ENCODE measurements at places on chromosomes 5 and 9.

GRCh38 chr9:118644066-118644465 lies 725.2 kb downstream of the BRINP1 start:
- DNase-seq = no peak

DNA sequence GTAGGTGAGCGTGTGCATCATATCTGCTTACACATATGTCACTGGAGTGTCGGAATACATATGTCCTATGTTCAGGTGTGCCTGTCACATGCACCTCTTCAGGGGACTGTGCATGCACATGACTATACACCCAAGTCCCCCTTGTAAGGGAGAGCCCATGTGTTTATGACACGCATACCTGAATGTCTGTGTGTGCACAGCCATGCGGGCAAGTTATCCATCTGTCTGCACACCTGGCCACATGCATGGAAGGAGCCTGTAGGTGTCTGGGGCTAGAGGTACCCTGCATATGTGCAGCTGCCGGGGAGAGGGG lies 622 bp upstream of the RGS14 start:
- DNase-seq = no peak

- no peak for DNase-seq
Measured at GRCh38 chr9:131727184-131727759, 12.6 kb downstream of the RAPGEF1 start.

DNA sequence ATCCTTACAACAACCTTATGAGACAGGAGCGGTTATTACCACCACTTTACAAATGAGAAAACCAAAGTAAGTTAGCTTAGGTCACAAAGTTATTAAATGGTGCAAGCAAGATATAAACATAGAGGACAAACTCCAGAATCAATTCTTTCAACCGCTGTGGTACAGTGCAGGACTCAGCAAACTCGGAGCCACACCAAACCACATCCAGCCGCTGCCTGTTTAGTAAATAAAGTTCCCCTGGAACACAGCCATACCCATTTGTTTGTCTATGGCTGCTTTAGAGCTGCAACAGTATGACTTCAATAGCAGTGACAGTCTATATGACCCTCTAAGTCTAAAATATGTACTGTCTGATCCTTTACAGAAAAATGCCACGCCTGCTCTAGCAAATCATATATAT lies 1567.2 kb upstream of the WWC1 start:
- DNase-seq = no peak

- DNase-seq = no peak
Measured at GRCh38 chr9:114006931-114007691, 71.0 kb downstream of the AMBP start.

DNA sequence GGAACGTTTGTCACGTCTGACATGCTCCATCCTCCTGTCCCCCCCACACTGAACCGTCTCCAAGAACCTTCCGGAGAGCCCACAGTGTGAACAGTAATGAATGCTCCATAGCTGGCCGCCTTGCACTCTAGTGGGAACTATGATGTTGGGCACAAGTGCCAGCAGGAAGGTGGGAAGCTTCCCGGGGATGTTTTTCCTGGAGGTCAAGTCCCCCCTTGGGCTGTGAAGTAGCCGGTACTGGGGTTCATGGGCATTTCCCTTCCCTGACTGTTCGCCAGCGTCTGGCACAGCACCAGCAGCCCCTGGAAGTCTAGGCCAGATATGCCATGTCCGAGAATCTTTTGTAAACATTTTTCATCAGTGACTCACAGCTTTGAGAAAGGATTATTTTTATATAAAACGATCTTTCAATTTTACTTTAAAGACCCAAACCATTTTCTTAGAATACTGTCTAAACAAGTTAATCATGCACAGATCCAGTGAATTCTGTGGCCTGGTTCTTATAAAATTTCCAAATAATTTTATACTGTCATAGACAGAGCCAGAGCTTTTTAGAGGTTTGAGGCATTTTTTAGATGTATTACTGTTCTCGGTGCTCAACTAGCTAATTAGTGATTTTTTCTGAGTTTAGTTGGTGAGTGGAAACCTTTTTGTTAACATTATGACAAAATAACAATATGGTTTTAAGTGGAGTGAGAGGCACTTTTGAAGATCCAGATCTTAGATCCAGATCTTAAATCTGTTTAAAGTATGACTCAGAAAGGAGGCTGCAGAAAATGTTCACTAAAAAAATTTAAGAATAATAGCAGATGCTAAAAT lies 11.6 kb downstream of the ABL1 start:
- DNase-seq = peak; percentile 34

- no peak for DNase-seq
Measured at GRCh38 chr5:21398511-21398910, 1410.5 kb upstream of the CDH18 start.

- DNase-seq = no peak
Measured at GRCh38 chr9:68794898-68795297, 89.9 kb downstream of the PIP5K1B start.

- no peak for DNase-seq
Measured at GRCh38 chr9:81669866-81670265, 19.5 kb downstream of the TLE1 start.

GRCh38 chr5:98349251-98349989 lies 424.0 kb upstream of the RGMB start:
- no peak for DNase-seq

DNA sequence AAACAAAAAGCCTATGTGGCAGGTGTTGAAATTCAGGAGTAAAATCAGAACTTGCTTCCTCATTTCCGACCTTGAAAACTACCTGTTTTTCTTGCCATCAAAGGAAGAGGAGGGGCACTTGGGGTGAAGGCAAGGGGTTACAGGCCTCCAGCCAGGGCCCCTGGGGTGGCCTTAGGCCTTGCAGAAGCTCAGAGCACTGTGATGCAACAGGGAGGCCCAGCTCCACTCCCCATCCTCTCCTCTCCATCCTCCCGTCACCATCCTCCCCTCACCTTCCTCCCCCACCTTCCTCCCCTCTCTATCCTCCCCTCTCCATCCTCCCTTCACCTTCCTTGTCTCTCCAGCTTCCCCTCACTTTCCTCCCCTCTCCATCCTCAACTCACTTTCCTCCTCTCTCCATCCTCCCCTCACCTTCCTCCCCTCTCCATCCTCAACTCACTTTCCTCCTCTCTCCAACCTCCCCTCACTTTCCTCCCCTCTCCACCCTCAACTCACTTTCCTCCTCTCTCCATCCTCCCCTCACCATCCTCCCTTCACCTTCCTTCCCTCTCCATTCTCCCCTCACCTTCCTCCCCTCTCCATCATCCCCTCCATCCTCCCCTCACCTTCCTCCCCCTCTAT lies 111.6 kb downstream of the WNK2 start:
- DNase-seq = no peak

- no peak for DNase-seq
Measured at GRCh38 chr9:38207247-38207778, 138.3 kb upstream of the SHB start.

DNA sequence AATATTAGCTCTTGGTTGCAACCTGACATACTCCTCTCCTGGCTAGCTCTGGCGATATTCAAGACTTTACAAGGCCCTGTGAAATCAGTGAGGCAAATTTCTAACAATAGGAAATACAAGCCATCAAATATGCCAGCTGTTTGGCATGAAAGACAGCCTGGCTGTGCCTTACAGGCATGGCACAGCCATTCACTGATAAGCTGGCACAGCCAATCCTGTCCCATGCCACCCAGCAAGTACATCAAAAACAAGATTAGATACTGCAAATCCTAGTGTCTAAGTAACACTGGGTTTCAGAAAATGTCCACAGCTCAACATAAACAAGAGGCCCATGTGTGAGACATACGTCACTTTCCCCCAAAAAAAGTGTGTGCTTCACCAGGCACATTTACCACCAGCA lies 1045.8 kb upstream of the DMAC1 start:
- no peak for DNase-seq

DNA sequence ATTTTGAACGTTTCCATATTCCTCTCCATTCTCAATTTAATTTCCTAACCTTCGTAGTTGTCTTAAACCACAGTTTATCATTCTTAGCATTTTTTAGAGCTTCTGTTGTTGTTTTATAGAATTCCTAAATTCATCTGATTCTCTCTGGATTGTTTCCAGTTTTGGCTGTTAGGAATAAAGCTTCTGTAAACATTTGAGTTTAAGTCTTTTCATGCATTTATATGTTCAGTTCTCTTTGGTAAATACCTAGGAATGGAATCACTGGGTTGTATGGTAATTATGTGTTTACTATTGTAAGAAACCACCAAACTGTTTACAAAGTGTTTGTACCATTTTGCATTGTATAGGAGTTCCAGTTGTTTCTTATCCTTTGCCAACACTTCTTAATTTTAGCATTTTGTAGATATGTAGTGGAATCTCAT lies 29.7 kb downstream of the GPR21 start:
- no peak for DNase-seq

- DNase-seq = no peak
Measured at GRCh38 chr9:135716045-135716444, 14.1 kb downstream of the KCNT1 start.

DNA sequence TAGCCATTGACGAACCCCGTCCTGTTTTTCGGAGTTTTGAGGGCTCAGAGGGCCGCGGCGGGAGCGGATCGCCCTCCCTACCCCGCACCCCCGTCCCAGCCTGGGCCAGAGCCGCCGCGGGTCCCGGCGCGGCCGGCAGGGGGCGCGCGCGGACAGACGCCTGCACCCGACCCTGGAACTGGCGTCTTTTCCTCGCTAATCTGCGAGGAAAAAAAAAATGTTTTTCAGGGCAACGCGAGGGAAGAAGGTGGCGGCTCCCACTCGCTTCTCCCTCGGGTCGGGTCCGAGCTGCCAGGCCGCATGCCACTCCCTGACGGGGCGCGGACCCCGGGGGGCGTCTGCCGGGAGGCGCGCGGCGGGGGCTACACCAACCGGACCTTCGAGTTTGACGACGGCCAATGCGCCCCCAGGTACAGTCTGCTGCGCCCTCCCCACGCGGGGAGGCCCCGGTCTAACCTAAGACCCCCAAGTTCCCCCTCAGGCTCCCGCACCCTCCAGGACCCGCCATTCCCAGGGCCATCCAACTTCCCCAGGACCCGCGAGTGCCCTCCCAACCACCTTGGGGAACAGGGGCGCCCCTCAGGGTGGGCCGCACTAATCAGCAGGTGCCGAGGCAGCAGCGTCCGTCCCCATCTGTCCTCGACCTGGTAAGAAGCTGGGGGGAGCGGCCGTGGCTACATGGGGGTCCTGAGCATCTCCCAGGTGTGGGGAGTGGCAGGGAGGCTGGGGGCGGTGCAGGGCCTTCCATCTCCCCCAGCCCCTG lies at the start of gene KCNT1:
KCNT1 (plus strand) TSS at position 227 of the 763 bp plus-strand sequence; CDS start at position 301, 74 bp downstream.
- DNase-seq = no peak

DNA sequence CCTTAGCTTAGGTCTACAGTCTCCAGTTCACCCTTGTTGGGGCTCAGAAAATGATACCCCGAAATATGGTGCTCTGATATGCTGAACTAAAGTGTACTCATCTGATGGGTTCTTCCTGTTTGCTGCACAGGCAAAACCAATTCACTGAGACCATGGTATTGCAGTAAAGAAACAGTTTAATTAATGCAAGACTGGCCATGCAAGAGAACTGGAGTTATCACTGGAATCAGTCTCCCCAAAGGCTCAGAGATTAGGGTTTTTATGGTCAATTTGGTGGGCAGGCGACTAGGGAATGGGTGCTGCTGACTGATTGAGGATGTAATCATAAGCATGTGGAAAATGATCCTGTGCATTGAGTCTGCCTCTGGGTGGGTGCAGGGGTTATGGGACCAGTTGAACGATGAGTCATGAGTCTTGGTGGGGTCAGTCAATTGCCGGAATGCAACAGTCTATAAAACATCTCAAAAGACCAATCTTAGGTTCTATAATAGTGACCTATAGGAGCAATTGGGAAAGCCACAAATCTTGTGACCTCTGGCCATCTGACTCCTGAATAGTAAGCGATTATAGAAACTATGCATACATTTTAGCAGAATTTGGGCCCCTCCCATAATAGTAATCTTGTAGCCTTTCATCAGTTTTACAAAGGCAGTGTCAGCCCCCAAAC lies 113.0 kb upstream of the ANKRD55 start:
- no peak for DNase-seq

- no peak for DNase-seq
Measured at GRCh38 chr9:120755044-120755443, 38.2 kb downstream of the FBXW2 start.

DNA sequence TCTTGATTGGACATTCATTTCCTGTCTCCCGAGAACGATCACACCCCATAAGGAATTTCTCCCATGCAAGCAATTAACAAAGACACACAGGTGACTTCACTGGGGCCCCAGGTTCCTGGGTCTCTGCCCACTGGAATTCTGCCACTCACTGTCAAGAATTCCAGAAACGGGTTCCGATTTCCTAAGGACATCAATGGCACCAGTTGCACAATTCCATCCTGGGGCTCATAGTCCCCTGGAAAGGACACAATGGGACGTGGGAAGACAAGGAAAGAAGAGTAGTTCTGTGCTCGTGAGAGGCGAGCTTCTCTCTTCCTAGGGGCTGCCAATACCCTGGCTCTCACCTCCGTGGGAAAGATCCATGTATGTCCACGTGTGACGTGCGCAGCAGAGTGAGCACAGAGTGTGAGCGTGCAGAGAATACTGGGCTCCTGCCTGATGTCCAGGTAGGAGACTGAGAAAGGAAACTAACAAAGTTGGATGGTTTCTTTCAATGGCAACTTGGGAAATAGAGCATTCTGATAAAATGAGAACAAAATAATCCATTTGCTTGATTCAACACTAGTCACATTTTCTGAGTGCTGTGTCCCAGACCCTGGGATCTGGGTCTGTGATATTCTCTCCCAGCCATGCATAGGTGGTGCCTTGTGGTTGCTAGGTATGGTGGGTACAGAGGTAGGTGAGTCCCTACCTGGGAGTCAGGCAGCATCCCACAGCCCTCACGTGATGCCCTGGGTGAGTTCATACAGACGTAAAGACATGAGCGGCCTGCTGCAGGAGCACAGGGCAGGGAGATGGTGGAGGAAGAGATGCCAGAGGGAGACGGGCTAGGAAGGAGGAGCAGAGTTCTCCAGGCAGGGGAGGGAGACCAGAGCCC lies 159.8 kb downstream of the COL23A1 start:
- no peak for DNase-seq

- no peak for DNase-seq
Measured at GRCh38 chr5:155343468-155343867, 329.9 kb downstream of the KIF4B start.

GRCh38 chr5:172123269-172123692 lies 64.7 kb downstream of the STK10 start:
- peak; percentile 71 for DNase-seq

DNA sequence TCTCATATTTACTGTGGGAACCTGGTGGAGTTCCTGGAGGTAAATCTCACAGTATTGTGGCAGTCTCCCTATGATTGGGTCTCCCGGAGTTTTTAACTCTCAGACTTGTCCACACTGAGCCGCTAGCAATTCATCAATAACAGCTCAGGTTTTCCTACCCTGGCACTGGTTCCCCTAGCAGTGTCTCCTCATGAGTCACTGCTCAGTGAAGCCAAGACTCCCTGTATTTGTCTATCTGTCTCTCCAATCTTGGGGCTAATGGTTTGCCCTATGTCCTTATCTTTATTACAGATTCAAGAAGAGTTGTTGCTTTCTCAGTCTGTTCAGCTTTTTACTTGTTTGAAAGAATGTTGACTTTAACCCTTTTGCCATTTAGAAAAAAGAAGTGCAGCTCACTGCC lies 176.7 kb upstream of the FGF10 start:
- no peak for DNase-seq

- DNase-seq = no peak
Measured at GRCh38 chr5:42870882-42871418, 59.3 kb upstream of the SELENOP start.
